Iris pigment epithelial cell (primary cell): ENCODE measurements at places on chromosomes 3 and 15.

DNA sequence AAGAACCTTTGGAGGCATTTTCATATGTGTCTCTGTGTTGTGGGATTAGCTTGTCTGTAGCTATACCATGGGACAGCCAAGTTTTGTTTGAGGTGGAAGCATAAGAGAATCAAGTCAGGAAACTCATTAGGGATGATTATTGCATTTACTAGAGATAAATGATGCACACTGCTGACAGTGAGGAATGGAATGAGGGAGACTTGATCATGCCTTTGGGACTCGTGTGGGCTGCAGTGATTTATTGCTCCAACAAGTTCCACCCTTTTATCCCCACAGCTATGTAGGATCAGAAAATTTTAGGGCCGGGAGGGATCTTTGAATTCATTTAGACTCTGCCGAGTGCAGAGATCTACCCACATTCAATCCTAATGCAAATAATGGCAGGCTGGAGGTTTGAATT is 16.3 kb downstream of the ZNF385D start:
- DNase-seq: no peak

GRCh38 chr15:45521596-45522327 is 793 bp downstream of the SLC30A4 start:
- no peak for DNase-seq

DNA sequence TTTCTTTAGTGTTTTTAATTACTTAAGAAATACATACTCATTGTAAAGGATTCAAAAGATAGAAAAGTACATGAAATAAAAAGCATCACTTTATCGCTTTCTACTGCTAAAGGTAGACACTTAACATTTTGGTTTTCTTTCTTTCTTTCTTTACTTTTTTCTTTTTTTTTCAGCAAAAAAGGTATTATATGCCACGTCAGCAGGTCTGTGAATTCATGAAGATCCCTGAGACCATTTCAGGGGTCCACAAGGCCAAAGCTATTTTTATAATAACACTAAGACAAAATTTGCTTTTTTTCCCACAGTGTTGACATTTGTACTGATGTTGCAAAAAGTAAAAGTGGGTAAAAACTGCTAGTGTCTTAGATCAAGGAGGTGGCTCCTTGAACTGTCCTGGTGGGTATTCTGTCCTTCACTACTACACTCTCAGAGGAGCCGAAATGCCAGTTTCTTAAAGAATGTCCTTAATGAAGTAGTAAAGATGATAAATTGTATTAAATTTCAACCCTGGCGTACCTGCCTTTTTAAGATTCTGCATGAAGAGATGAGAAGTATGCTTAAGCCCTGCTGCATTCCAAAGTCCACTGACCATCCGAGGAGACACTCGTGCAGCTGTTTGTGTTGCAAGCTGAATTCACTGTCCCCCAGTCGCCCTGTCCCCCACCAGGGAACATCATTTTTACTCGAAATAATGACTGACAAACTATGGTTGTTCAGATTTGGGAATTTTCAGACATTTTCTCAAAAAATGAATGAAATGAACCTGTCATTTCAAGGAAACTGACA is 106.7 kb upstream of the PIAS1 start:
- DNase-seq: no peak

DNA sequence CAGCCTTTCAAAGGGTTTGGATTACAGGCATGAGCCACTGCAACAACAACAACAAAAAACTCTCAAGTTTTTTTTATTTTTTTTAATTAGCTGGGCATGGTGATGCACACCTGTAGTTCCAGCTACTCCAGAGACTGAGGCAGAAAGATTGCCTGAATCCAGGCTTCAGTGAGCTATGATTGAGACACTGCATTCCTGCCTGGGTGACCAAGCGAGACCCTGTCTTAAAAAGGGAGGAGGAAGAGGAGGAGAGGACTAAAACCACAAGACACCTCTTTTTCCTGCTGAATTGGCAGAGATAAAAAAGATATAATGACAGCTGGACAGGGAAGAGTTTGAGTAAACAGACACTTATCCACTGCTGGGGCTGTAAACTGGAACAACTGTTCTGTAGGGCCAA is 22.7 kb upstream of the CHRNB4 start:
- no peak for DNase-seq

DNA sequence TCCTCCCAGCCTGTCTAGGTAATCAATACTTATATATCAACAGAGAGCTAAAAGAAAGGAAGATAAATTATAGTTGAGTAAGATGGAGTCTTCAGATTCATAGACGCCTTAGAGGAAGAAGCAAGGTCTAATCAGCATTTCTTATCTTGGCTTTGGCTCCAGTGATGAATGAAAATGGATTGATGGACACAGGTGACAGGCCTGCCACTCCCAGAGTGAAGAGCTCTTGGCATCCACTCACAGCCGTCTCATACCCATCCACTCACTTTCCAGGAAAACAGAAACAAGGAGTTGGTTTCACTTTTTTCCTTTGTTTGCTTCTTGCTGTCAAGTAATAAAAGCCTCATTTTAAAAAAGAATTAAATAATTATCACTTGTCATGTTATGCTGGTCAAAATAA is 168.2 kb downstream of the MFSD1 start:
- DNase-seq: no peak

DNA sequence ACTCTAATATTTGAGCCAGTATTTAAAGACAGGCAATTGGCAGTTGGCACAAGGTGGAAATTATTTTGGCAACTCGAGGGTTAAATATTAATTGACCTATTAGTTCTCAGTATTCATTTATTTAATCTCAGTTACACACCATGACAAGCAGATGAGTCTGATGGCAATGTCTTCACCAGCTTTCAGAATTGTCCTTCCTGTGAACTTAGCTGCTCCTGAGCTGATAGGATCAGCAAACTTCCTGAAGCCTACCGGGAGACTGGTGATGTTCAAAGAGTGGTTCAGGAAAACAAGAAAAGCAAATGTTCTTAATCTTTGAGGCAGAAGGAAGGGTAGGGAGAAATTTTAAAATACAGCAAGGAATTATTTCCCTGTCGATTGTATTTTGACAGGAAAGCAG is 522.2 kb downstream of the SOX2 start:
- no peak for DNase-seq

GRCh38 chr3:49199239-49199899 is 28.0 kb downstream of the KLHDC8B start:
- DNase-seq: peak; percentile 95

- DNase-seq: no peak
These were observed 52.7 kb downstream of the MYLK start for GRCh38 chr3:123831420-123831819.

DNA sequence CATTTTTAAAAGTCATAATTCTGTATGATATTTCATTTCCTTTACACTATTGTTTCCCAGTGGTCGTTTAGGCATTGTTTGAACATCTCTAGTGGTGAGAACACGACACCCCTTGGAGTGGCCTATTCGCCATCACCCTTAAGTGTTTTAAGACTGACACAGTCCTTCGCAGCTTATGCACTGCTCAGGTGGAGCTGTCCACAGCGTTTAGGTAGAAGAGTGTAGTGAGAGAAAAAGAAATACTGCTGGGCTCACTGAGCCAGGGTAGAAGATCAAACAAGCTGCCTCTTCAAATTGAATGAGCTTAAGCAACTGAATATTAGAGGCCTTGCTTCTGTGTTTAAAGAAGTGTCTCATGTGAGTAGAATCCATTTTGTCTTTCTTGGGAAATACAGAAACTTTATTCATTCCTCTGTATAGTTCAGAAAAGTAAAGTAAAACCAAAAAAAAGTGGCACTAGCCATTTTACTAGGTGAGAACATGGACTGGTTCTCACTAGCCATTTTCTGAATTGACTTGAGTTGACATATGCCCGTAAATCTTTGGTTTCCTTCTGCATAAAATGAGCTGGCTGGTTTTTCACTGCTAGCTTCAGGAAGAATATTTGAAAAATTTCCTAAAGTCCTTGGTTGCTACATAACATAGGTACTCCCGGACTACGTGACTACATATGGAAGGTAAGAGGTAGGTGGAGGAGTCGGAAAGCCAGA is 155.9 kb downstream of the P3H2 start:
- no peak for DNase-seq

- no peak for DNase-seq
These were observed 235.7 kb downstream of the THRB start for GRCh38 chr3:24258727-24259600.

- no peak for DNase-seq
These were observed 141.0 kb upstream of the AGTR1 start for GRCh38 chr3:148556664-148557063.

DNA sequence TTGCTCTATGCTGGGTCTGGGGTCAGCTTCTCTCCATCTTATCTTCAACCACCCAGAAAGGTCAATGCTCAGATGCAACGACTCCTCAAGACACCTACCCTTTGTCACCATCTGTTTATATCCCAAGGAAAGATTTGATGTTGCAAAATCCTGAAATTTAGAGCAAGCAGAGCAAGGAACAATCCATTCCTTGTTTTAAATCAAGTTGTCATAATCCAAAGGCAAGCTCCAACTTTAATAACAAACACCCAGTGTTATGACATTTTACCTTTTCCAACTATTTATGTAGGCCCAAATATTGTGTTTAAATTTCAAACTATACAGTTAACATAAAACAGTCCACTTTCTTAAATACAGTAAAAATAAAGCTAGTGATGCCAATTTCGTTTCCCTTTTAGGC is 116.5 kb upstream of the LRIG1 start:
- DNase-seq: no peak

- DNase-seq: peak; percentile 38
These were observed 302.8 kb upstream of the GOLIM4 start for GRCh38 chr3:168398371-168399025.

GRCh38 chr3:158642474-158643210 is 1.7 kb upstream of the GFM1 start:
- DNase-seq: no peak

- DNase-seq: no peak
These were observed 220.3 kb downstream of the STT3B start for GRCh38 chr3:31753050-31753425.

DNA sequence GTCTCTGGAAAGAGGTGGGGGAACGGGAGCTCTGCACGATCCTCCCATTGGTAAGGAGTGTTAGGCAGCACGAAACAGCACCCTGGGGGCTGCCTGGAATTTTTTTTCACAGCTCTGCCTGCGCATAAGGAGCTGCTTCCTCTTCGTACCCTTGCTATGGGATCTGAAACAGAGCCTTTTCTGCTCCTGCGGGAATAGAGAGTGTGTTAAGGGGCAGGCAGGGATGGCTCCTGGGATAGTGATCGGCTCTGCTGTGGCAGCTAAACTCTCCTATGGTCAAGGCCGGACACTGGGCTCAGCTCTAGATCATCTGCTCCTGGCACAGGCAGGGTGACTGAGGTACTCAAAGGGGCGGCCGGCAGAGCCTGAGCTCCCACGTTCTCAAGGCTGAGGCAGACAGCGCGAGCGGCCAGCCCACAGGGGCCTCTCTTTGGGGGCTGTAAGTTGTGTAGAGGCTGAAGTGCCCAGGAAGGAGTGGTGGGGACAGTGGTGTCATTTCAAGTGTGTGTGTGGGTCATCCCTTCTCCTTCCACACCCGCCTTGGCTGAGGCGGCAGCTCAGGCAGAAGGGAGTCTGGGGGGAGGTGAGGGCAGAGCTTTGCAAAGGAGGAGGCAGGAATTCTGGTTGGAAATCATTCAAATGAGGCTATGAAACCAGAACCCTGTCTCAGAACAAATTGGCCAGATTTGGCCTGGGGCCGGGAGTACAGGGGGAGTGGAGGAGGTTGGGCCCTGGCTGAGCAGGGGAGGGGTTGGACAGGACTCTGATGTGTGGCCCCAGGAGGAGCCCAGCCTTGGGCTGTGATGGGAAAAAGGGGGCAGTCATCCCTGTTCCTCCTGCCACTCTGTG is 31.0 kb downstream of the EPHB3 start:
- no peak for DNase-seq

- DNase-seq: no peak
These were observed 89.8 kb upstream of the RNF7 start for GRCh38 chr3:141648055-141648910.

DNA sequence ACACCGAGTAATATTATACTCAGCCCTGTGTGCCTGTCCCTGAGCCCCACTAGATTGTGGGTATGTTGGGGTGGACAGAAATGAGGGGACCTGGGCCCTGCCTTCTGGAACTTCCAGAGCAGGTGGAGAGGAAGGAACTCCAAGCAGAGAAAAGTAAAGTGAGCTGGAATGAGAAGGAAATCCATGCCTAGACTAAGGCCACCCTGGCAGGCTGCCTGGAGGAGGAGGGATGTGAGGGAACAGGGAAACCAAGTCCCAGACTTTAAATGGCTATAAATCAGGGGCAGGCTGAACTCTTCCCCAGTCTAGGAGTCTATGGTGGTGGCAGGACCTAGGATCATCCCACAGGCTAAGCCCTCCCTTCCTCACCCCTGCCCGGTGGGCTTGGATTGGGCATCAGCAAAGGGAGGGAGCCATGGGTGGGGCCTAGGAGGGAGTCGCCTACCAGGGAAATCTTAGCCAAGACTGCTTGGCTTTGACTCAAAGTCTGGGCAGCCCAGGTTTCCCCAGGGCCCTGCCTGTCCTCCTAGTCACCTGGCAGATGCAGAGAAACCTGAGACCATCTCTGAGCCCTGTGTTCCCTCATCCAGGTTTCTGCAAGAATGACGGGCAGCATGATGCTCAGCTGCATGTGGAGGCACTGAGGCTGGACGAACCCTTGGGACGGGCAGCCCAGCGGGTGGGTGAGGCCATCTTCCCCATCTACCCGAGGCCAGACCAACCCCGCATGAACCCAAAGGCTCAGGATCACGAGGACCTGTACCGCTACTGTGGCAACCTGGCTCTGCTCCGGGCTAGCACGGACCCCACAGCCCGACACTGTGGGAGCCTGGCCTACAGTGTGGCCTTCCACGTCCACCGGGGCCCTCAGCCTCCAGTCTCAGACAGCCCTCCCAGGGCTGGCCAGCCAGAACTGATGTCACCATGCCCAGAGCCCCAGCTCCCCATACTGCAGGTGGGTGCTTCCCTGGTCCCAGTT is 15.6 kb upstream of the STRA6 start:
- no peak for DNase-seq

DNA sequence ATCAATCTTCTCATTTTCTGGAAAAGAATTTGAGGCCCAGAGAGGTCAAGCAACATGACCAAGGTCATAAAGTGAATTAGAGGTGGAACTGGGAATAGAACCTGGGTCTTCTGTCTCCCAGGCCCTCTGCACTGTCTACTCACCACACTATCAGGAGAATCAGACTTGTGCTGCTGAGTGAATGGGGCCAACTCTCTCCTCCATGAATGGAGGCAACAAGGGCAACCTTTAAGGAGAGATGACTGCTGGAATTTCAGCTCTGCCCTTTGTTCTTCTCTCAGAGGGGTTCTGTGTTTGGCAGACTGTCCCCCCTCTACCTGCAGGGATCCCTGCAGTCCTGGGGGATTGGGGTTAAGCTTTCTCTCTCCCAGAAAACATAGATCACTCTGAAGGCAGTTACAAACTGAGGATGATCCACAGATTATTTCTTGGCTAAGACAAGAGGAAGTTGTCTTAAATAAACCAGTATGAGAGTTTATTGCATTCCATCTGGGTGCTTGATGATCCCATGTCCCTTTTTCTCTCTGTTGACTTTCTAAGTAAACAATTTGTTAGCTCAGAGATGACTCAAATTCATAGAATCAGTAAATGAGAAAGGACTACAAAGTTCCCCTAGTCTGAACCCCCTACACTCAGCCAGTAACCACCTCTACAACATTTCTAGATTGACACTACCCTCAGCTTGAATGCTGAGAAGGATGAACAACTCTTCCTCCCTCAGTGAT is 99.0 kb upstream of the LIPC start:
- peak; percentile 86 for DNase-seq
